ENCODE measurements at places on chromosomes 2 and 18.

- no peak for DNase-seq
Measured at GRCh38 chr2:237025090-237025865, 60.4 kb upstream of the COPS8 start.

- no peak for DNase-seq
Measured at GRCh38 chr2:69166812-69167468, 154.0 kb downstream of the ANTXR1 start.

GRCh38 chr18:56541793-56542192 lies 96.6 kb downstream of the TXNL1 start:
- DNase-seq = no peak

GRCh38 chr2:117818921-117819320 lies 4.4 kb downstream of the DDX18 start:
- no peak for DNase-seq

DNA sequence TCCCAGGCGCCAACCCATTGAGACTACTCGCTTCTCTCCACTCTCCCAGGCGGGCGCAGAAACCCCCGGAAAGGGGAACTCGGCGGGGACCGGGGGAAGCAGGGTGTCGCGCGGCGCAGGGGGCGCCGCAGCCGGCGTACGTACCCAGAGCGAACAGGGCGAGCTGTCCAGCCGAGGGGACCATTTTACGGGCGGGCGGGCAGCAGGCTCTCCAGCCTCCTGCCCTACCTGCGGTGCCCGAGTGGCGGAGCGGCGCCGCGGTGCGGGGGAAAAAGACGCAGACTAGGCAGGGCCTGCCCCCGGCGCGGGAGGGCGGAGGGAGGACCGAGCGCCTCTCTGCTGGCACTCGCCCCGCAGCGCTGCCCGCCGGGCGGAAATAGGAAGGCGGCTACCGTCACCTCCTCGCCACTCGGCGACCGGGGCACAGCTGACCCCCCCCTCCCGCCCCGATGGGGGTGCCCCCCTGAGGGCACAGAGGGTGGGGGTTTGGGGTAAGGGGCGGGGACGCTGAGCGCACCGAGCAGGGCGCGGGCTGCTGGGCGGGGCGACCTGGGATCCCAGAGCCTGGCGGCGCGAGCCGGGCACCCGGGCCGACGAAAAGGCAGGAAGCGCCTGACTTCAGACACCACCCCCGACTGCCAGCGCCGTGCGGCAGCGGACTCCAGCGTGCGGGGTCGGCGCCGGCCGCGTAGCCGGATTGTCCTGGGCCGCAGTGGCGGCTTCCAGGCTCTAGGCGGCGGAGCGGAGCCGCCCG lies at the start of gene TGFA:
TGFA (minus strand) TSS at position 243 of the 754 bp plus-strand sequence; CDS start at position 184, 59 bp downstream.
- peak; percentile 61 for DNase-seq

DNA sequence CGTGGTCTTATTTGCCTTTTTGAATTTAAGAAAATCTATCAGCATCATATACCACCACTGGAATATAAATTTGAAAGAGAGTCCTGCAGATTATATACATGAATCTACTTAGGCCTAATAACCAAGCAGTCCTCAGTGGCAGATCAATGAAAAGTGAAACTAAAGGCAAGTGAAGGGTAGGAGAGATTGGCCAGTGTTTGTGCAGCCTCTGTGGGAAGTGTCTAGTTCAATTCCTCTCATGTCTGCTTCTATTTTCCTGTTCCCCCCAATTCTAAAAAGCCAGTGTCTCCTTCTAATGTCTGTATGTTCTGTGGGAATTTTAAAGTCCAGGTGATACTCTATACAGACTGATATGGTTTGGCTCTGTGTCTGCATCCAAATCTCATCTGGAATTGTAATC lies 61.9 kb downstream of the FN1 start:
- DNase-seq = no peak

GRCh38 chr2:134911400-134911785 lies 7.2 kb upstream of the CCNT2 start:
- no peak for DNase-seq

DNA sequence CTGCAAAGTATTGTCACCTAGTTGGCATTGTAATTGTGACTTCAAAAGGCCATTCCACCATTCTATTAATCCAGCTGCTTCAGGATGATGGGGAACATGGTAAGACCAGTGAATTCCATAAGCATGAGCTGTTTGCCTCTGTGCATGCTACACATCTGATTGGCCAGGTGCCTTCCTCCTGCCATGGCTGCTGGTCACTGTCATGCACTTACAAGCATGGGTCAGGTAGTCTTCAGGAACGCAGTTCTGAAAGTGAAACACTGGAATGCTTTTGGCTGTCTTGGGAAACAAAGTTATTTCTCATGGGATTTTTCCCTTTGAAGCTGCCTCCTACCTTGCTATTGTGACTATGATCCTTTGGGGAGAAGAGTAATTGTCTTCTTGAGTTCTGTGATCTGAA lies 267.6 kb downstream of the GBX2 start:
- no peak for DNase-seq

- no peak for DNase-seq
Measured at GRCh38 chr2:39571111-39571731, 94.5 kb upstream of the TMEM178A start.

DNA sequence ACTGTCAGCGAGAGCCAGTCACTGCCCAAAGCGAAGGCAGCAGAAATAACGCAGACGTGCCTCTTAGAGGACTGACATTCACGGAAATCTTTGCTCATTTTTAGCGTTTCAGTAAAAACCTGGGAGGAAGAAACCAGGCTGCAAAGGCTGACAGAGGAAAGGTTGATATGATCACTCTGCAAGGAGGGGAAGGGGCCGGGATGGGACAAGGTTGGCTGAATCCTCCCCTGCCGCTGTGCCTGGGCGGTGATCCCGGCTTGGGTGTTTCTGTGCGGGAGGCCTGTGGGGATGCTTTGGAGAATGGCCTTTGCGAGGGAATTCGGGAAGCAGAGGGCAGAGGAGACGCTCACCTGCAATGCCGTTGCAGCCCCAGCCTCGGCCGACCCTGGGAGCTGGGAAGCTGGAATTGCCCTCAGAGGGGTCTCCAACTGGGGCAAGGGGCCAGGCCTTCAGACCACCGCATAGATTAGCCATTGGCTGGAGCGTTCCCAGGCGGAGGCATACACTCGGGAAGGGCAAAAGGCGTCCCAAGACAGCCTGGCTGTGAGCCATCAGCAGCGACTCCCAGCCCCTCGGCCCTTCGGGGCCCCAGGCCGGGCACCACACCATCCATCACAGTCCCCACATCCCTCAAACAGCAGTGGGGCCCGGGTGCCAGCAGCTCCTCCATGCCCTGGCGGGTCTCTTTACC lies 111.7 kb upstream of the GPC1 start:
- DNase-seq = no peak

GRCh38 chr2:85548608-85548900 lies 9.6 kb downstream of the MAT2A start:
- no peak for DNase-seq

- DNase-seq = no peak
Measured at GRCh38 chr18:74906184-74906583, 302.8 kb downstream of the PTGR3 start.

DNA sequence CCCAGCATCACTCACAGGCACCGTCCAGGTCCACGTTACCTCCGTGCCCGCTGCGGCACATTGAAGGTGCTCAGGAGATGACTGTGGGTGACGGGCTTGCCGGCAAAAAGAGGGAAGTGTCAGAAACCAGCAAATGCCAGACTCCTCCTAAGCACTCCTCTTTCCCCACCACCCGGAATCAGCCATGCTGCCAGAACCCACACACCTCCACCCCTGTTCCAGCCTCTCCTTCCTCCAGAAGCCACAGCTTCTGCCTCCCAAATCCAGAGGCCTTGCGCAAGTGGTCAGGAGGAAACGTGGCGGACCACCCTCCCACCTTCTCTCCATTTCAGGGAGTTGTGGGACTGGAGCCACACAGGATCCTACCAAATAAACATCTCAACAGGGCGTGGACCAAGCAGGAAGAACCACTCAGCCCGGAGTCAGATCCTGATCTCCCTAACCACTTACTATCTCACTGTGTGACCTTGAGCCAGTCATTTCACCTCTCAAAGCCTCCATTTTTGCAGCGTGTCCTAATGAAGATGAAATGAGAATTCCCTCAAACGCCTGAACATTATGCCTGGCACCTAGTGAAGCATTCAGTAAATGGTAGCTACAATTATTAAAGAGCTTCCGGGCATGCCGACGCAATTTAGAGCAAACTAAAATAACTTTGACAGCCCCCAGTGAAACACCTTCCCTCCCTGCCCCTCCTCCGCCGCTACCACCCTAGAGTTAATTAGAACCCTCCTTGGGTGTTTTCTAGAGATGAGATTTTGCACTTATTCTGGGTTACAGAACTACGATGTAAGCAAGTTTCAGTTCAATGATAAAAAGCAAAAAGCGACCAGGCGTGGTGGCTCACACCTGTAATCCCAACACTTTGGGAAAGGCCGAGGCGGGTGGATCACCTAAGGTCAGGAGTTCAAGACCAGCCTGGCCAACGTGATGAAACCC lies 32.9 kb downstream of the SMAD7 start:
- DNase-seq = no peak

- no peak for DNase-seq
Measured at GRCh38 chr2:163155279-163155883, 316.8 kb upstream of the KCNH7 start.

DNA sequence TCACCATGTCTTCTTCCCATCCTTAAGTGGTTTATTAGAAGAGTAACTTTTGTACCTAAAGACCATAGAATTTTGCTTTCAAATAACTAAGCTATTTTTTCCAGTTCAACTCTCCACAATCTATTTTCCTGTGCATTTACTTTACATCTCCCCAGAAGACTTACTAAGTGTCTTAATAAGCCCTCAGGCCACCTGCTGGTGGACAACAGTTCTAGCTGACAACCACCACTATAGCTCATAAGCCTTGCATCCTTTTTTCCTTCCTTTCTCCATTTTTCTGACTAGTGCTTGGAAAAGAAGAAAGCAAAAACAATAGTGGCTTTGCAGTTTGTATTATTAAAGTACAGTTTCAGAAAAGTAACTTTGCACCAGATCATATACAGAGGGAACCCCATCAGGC lies 149.5 kb upstream of the TMEM200C start:
- no peak for DNase-seq

DNA sequence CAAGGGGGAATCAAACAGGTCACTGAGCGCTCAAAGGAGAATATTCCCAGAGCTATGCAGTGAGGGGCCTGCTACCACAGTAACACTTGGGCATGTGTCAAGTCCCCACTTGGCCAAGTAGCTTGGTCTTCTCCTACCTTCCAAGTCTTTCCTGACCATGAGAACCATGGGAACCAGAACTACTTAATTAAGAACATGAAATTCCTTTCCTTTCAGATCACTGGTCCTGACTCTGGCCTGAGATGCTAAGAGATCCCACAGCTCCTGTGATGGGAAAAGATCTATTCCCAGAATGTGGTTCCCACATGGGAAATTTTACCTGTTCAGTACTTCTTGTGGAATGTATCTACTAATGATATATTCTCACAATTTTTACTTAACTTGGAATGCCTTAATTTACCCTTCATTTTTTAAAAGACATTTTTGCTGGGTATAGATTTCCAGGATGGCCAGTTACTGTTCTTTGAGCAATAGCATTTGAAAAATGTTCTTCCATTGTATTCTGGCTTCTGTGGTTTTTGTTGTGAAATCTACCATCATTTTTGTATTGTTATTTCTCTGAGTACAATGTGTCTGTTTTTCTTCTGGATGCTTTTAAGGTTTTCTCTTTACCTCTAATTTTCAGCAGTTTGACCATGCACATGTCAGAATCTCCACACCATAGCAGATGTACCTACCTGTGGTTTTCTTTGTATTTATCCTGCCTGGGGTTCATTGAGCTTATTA lies 37.9 kb downstream of the KCNIP3 start:
- DNase-seq = no peak

Data from CD4-positive, alpha-beta T cell treated with Interleukin-15 for 4 hours (primary cell).